ENCODE measurements at places on chromosomes 12 and 14.

- DNase-seq, result no peak
Observed at GRCh38 chr12:31479516-31480210, 111.3 kb downstream of the DENND5B start.

- DNase-seq, result no peak
Observed at GRCh38 chr12:51779876-51780275, 68.6 kb downstream of the FIGNL2 start.

GRCh38 chr14:93332397-93332852 lies 411 bp downstream of the BTBD7 start:
- DNase-seq, result peak; percentile 3

GRCh38 chr12:33427071-33427470 lies 12.5 kb downstream of the SYT10 start:
- DNase-seq, result no peak

- DNase-seq, result no peak
Observed at GRCh38 chr14:32648434-32648833, 290.2 kb upstream of the NPAS3 start.

Measured in memory B cell (primary cell).